ENCODE measurements at places on chromosomes 5 and 9.

- DNase-seq: peak; percentile 75
These were observed 213.0 kb downstream of the CRB2 start for GRCh38 chr9:123568691-123569688.

- DNase-seq: no peak
These were observed 30.4 kb downstream of the GABBR2 start for GRCh38 chr9:98678244-98678842.

DNA sequence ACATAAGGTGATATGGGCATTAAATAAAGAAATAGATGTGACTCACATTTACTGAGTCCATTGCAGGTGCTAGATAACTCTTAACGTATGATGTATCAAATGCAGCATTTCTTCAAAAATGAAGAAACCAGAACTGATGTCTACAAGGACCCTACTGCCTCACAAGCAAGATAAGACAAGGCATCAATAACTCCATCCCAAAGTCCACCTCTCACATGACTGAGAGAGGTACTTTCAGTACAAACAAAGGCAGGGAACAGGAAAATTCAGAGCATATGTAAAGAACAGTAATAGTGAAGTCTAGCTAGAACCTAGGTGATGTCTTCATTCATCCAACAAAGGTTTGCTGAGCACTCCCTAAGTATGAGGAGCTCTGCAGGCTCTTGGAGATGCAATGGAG lies 54.7 kb downstream of the KLHL3 start:
- no peak for DNase-seq

GRCh38 chr9:37424204-37424685 lies 1.7 kb downstream of the GRHPR start:
- no peak for DNase-seq

DNA sequence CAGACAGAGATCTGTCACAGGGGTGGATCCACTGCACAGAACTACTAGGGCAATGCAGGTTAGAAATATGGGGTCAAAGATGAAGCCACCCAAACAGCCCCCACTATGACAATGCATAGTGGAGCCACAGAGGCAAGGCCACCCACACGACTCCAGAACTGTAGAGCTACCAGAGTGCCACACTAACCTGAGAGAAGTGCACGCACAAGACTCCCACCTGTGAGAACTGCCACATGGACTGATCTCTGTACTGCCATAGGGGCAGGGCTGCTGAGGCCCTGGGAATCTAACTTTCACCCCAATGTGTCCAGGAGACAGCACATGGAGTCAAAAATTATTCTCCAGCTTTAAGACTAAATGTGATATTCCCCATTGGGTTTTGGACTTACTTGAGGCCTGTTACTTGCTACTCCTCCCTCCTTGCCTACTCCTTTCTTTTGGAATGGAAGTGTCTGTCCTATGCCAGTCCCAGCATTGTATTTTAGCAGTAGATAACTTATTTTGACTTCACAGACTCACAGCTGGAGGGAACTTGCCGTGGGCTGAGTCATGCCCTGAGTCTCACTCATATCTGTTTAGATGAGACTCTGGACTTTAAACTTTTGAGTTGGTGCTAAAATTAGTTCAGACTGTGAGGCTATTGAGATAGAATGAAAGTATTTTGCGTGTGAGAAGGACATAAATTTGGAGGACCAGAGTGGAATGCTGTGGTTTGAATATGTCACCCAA lies 853.3 kb downstream of the MAT2B start:
- DNase-seq: no peak

- no peak for DNase-seq
These were observed 682 bp downstream of the DHX29 start for GRCh38 chr5:55306641-55307382.

DNA sequence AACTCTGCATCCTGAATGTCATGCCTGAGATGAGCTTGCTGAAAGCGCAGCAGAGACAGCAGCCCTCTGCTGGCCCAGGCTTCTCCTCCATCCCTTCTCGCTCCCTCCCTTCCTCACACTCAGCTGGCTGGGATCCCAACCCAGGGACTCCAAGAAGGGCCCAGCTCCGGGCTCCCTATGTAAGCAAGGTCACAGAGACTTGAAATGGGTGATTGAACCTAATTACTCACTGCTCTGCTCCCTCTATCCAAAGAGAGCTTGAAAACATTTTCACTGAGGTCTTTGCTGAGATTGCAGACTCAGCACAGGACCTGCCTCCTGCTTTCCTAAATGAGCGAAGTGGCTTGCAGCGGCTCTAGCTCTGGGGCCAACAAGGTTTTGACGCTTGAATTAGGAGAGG lies 42.8 kb downstream of the RAPGEF1 start:
- DNase-seq: no peak

- DNase-seq: no peak
These were observed 323.9 kb downstream of the TMEM161B start for GRCh38 chr5:87944553-87945285.

DNA sequence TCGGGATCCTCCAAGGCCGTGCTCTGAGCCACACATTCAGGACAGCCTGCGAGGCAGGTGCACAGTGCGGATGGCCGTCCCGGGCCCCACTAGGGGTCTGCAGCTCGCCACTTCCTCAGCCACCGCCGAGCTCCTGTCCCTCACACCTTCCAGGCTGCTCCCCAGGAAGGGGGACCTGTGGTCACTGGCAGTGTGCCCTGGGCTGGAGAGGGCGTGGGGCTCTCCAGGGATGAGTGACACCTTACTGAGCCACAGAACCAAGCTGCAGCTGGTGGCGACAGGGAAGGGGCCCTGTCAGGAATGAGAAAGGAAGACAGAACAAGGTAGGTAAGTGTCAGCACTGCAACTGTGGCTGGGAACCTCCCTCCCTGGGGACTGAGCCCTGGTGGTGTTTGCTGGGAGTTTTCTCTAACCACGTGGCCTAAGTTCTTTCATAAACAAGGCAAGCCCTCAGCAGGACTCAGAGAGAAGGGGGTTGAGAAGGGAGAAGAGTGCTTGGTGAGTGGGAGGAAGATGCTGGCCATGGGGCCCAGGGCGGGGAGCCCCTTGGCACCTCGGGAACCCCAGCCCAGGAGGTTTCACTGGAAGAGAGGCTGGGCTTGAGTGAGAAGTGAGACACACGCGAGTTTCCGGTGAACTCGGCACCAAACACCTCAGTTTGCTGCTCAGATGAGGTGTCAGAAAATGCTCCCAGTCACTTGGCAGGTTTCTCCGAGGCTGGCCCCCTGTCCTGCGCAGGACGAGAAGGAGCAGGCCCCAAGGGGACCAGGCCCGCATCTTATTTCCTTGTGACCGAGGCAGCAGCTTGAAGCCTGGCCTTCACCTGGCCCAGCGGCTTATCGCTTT lies 5.2 kb downstream of the IL13 start:
- DNase-seq: no peak

- DNase-seq: no peak
These were observed 13.5 kb downstream of the FXN start for GRCh38 chr9:69049094-69049493.

DNA sequence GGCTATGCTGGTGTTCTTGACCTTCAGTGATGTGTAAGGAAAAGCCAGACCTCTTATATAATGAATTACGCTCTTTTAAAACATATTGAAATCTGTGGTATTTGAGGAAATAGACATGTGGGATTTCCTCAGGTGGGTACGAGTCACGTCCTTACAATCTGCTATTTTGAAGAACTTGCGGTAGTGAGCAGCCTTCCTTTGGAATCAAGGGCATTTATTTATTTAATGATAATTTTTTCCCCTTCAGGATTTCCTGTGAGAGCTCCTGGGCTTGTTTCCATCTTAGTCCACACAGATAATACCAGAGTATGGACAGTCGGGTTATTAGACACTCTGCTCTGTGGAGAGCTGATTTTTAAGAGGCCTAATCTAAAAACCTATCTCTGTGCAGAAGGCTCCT lies 167.9 kb downstream of the ARHGEF28 start:
- DNase-seq: no peak

GRCh38 chr5:91443761-91444467 lies 60.8 kb upstream of the ARRDC3 start:
- DNase-seq: no peak

GRCh38 chr9:125889112-125889475 lies 141.9 kb downstream of the PBX3 start:
- DNase-seq: no peak

DNA sequence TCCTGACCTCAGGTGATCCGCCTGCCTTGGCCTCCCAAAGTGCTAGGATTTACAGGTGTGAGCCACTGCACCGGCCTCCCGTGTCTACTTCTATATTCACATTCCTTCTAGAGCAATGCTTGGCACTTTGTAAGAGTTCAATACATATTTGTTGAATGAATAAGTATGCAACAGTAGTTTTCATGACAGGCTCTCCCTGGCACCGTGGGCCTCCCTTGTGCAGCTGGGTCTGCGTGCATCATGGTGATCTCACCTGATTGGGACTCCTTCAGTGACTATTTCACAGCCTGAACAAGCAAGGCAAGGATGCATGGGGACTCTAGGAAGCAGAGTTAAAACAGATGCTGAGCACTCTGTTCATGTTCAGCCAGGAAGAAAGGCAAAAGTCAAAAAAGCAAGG lies 6.8 kb upstream of the ZBTB34 start:
- no peak for DNase-seq

DNA sequence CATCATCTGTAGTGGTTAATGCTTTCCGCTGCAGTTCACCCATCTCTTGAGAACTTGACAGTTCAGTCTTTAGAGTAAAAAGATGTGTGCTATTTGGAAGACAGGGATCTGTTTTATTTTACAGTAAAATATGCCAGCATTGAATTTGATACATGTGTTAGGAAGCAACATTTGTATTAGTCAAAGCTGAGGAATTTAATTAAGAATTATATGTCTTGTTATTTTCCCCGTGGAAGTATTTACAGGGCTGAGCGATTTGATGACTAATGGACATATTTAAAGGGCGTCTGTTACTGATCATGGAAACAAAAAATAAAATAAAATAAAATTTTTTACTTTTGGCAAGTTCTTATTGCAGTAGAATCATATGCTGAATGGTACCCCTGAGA lies 101.3 kb downstream of the PAM start:
- DNase-seq: no peak

DNA sequence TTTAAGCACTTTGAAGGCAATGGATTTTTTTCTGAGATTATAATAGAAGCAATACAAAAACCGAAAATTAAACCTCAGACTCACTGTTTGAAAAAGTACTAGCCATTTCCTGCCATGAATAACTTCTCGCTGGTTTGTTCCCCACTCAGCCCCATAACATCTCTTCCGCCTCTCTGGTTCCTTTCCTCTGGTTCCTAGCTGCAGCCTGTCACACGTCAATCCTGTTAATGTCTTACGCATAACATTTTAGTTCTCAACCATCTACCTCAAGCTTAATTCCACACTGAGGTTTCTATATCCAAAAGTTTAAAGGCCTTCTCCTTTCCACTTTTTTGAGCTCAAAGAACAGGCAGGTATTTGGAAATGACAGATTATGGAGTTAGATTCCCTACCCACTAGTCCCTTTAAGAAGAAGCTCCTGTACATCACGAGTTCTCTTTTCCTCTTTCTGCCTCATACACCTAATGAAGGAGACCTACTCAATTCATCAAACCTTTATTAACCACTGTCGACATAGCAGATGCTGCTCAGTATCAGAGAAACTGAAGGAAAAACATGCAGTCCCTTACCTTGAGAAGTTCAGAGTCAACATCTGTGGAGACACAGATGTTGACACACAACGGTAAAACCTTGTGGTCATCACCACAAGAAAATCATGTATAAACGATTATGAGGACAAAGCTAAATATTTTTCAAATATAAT lies 243.0 kb upstream of the PTGER4 start:
- no peak for DNase-seq

DNA sequence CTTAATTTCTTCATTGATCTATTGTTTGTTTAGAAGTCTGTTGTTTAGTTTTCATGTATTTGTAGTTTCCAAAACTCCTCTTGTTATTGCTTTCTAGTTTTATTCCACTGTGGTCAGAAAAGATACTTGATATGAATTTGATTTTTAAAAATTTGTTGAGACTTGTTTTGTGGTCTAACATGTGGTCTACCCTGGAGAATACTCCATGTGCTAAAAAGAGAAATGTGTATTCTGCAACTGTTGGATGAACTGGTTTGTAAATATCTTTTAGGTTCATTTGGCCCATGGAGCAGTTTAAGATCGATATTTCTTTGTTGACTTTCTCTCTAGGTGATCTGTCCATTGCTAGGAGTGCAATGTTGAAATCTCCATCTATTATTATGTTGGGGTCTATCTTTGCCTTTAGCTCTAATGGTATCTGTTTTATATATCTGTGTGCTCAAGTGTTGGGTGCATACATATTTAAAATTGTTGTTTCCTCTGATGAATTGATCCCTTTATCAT lies 150.6 kb upstream of the ATP10B start:
- no peak for DNase-seq

DNA sequence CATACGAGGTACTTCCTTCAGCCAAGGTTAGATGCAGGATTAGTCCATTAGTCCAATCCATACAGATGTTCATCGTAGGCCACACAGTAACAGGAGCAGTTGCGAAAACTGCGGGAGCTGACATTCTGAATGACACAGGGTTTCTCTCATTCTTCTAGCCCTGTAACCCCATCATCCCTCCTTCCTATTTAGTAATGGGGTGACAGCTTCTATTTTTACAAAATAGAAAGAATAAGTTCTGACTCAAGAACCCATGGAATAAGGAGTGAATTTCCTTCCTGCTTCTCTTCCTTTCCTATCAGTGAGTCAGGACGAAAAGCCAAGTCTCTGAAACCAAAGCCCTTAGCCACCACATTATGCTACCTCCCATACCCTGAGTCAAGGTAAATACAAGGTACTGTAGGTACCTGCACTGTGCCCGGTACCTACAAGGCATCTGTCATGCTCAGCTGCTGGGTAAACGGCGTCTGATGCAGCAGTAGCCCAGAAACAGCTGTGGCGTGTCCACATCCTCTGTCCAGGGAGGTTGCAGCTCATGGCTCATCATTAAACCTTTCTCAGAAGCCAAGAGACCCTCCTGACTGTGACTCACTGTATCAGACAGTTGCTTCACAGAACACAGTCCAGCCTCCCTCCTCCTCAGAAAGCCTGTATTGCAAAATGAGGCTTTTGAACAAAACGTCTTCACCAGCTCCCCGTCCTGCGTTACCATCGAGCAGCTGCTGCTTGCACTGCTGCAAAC lies 84.2 kb downstream of the ESM1 start:
- DNase-seq: no peak

GRCh38 chr5:135304352-135305221 lies 94.4 kb downstream of the MACROH2A1 start:
- no peak for DNase-seq
